ENCODE measurements at places on chromosomes 2 and 18.

- DNase-seq: no peak
Measured at GRCh38 chr2:147623328-147623727, 221.5 kb upstream of the ACVR2A start.

DNA sequence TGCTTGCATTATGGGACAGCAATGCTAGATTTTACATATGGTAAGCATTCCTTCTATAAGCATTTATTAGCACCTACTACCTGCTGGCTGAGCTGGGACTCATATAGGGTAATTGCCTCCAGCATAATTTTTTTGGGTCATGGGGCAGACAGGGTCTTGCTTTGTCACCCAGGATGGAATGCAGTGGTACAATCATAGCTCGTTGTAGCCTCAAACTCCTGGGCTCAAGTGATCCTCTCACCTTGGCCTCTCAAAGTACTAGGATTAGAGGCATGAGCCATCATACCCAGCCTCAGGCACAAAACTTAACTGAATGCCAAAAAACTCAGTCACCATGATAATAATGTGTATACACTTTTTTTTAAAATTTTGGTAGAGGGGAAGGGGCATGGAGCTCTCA, 35.3 kb downstream of the TMEM237 start:
- DNase-seq: no peak

DNA sequence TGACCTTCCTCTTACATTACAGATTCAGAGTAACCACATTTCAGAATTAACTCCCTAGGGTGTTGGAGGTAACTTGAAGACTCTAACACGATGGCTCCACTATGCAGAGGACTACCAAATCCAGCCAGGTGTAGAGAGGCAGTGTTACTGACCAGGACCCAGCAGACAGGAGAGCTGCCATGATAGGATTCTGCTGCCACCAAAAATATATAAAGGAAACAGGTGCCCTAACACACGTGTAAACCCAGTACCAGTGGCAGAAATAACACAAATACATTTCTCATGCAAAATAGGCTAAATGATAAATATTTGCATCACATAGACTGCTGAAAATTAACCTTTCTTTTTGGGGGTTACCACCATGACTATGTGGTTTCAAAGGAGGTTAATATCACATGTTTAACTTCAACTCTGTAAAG, 7.0 kb downstream of the ZBTB14 start:
- DNase-seq: no peak

- no peak for DNase-seq
Measured at GRCh38 chr2:213995400-213996105, 415.3 kb upstream of the VWC2L start.

GRCh38 chr18:5914951-5915350, 19.6 kb upstream of the TMEM200C start:
- no peak for DNase-seq

GRCh38 chr2:86029873-86030272, 75.8 kb downstream of the POLR1A start:
- no peak for DNase-seq

DNA sequence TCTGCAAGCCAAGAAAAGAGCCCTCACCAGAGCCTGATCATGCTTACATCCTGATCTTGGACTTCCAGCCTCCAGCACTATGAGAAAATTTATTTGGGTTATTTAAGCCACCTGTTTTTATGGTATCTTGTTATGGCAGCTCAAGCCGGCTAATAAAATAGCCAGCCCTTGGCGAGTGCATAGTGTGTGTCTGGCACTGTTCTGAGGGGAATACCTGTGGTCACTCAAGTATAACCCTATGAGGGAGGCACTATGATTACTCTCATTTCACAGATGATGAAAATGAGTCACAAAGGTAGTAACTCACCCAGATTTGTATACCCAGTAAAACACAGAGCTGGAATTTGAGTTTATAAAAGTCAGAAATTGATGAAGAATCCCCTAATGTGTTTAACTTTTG, 556.9 kb upstream of the SETBP1 start:
- DNase-seq: no peak

Data from stimulated activated CD4-positive, alpha-beta T cell treated with anti-CD3 and anti-CD28 coated beads, Interleukin-4, amount 100 ng/mL, for 24 hours (primary cell).